ENCODE measurements at places on chromosomes 4 and X.
A peak's percentile ranks its signal among the peaks of the same experiment; 100 is the strongest.

DNA sequence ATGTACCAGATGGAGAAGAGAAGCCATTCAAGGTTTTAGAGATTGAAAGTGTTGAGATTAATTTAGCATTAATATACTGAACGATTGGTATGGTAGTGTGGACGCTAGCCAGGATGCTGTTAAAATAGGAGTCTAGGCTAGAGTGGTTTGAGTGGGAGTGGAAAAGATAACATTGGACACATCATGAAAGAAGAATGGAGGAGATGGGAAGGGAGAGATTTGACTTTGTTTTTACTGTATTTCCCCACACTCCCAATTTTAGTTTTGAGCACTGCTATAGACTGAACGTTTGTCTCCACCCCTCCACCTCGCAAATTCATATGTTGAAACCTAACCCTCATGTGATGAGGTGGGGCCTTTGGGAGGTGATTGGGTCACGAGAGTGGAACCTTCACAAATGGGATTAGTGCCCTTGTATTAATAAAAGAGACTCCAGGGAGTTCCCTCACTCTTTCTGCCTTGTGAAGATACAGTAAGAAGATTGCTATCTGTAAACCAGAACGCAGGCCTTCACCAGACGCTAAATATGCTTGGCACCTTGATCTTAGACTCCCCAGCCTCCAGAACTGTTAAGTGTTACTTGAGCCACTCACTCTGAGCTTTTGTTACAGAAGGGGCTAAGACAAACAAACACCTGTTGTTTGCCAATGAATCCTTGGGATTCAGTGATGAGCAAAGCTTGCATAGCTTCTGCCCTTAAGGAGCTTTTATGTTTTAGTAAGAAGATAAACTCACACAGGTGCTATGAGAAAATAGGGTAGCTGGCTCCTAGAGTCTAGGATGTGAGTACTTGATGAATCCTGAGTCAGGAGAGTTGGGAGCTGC is 25.8 kb downstream of the USP9X start:
- no peak for DNase-seq

DNA sequence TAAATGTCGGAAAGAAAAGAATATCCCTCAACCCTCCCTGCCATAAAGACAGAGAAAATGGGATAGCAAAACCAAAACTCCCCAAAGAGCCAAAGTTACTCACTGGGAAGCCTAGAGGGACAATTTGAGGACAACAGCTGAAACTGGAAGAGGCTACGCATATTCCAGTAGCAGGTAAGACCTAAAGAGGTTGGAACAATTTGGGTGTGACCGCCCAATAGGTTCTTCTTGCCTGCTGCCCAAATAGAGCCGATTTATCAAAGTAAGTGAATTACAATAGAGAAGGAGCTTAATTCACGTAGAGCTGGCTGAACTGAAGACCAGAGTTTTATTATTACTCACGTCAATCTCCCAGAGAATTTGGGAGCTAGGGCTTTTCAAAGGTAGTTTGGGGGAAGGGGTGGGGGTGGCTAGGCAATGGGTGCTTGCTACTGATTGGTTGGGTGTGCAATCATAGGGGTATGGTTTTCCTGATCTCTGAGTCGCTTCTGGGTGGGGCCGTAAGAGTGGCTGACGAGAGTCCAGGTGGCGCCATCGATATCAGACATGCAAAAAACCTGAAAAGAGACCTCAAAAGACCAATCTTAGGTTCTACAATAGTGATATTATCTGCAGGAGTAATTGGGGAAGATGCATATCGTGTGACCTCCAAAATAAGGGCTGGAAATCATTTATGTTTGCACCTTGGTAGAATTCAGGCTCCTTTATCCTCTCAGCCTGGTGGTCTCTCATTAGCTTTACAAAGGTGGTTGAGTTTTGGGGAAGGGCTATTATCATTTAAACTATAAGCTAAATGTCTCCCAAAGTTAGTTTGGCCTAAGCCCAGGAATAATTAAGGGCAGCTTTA is 39.0 kb upstream of the SLC7A3 start:
- DNase-seq, result no peak

DNA sequence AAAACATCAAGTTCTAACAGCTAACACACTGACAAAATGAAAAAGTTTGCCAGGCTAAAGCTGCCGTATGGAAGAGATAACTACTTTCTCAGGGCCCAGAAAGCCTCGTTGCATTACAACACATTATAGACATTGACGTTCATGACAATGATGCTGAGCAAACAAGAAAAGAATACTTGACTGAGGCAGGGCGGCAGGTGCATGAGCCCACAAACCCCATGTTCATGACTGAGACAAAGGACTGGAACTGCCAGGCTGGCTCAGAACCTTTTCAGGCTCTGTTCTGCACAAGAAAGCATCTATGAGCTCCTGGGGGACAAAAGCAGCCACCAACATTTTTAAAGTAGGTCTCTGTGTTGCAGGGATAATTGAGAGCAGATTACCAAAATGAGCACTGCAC is 13.6 kb downstream of the TLR6 start:
- DNase-seq, result no peak

DNA sequence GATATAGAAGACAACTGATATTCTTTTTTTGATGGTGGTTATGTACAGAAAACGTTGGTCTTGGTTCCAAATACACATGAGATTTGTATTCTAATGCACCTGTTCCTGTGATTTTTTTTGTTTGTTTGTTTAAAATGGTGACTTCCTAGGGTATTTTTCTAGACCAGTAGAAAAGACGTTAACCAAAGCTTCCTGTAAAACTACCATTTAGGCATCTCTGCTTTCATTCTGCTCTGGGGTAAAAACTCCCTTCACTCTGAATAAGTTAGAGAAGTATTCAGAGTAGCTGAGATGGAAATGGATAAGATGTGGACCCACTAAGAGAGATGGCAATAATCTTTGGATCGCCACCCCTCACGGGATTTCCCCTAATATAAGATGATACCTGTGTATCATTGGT is 343.2 kb upstream of the KLF3 start:
- no peak for DNase-seq

GRCh38 chrX:123773258-123773988 is 40.6 kb upstream of the THOC2 start:
- DNase-seq, result no peak

- no peak for DNase-seq
Measured at GRCh38 chr4:104064646-104065577, 345.1 kb upstream of the TACR3 start.

GRCh38 chr4:48175328-48175727 is 41.3 kb upstream of the TXK start:
- DNase-seq, result no peak

- no peak for DNase-seq
Measured at GRCh38 chr4:174265916-174266315, 17.6 kb downstream of the FBXO8 start.

GRCh38 chr4:107349732-107350131 is 313.6 kb upstream of the DKK2 start:
- DNase-seq, result no peak

DNA sequence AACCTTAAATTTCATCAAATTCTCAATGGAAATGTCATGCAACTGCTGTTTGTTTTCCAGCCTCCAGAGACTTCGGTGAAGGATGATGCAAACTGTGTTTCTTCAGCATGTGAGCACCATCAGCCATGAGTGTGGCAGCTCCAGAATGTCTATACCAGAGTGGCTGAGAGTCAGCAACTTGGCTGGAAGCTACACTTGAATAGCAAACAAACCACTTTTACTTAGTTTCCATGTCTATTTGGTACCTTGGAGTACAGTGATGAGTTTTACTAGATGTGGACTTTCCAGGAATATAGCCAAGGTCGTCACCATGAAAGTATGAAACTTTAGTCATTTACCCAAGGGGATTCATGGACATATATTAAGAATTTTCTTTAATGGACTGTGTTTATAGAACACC is 4.3 kb upstream of the IL21 start:
- no peak for DNase-seq

DNA sequence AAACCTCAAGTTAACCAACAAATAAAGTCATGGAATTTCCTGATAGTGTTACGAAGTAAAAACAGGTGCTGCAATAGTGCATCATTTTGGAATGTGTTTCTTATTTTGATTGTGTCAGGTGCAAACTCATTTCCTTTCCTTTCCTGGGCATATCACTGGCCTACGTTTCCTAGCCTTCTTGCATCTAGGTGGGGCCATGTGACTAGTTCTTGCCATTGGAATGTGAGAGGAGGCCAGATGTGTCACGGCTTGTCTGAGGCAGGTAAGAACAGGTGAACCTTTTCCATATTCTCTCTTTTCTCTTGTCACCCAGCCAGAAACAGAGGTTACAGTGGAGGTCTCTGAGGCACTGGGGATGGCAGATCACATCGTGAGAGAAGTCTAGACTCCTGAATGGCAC is 868.0 kb downstream of the RPA4 start:
- no peak for DNase-seq

GRCh38 chrX:24173115-24173847 is 23.8 kb downstream of the ZFX start:
- DNase-seq, result no peak

- no peak for DNase-seq
Measured at GRCh38 chrX:136589966-136590365, 58.0 kb downstream of the VGLL1 start.

- DNase-seq, result no peak
Measured at GRCh38 chr4:98605216-98605615, 53.2 kb downstream of the TSPAN5 start.

GRCh38 chrX:44842550-44843317 is 1.1 kb upstream of the DUSP21 start:
- DNase-seq, result no peak

DNA sequence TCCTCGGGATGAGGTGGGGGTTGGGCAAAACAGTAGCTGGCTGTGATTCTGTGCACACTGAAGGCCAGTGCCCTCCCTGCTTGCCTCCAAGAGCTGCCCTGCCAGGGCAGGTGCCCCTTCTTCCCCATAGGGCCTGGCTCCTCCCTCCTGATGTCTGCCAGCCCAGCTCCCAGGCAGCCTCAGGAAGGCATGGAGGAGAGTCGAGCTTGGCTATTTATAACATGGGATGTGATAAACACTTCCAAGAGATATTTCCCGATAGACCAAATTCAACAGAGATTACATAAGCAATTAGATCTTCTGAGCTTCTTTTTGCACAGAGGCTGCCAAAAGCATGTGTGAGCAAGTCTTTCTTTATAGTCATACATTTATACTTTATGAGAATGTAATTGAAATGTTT is 45.3 kb upstream of the PJA1 start:
- no peak for DNase-seq

GRCh38 chr4:107278791-107279483 is 242.8 kb upstream of the DKK2 start:
- no peak for DNase-seq

DNA sequence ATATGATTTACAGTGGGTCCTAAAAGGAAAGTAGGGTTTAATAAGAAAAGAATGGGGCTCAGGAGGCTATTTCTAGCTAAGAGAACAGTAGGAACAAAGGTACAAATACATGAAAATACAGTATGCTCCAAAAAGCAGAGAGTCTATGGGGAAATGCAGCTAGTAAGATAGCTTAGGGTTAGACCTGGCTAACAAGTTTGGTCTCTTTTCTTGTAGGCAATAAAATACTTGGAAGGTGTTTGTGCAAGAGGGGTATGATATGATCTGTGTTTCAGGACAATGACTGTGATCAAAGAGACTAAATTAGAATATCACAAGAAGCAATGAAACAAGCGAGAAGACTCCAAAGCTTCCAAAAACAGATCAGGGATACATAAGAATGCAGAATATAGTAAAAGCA is 33.5 kb upstream of the SH3KBP1 start:
- DNase-seq, result no peak

DNA sequence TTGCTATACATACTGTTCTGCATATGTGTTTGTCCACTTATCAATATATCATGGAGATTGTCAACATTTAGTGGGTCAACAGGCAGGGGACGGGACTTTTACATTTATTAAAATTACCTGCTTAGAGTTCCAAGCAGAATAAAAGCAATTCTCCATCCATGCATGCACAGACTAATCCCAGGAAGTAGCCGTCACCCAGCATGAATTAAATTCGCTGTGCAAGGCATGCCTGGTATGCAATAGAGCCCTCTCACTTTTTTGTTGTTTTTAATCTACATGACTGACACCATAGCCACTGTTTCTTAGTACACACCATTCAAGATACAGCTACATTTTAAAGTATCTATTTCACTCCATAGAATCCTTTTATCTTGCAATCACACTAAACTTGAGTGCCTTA is 108.9 kb downstream of the USP46 start:
- no peak for DNase-seq

DNA sequence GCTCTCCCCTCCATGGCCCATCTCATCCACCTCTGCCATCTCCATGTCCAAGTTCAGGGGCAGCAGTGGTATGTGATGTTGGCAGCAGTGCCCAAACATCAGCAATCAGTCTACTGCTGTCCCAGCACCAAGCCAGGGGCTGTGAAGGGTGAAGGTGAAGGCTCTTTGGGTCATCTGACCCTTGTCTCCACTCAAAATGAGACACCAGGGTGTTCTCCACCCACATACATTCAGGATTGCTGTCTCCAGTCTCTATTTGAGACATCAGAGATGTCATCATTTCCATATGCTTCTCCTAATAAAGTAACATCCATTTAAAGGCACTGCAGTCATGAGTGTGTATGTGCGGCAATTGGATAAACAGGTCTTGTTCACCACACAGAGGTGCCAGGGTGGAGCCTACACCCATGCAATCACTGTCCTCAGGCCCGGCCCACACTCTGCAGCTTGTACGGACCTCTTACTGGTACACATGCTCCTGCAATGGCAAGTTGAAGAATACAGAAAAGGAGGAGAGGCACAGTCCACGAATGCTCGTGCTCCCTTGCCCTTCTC is 22.2 kb downstream of the MAML3 start:
- DNase-seq, result no peak

- no peak for DNase-seq
Measured at GRCh38 chrX:111914398-111915090, 38.6 kb downstream of the TRPC5OS start.

DNA sequence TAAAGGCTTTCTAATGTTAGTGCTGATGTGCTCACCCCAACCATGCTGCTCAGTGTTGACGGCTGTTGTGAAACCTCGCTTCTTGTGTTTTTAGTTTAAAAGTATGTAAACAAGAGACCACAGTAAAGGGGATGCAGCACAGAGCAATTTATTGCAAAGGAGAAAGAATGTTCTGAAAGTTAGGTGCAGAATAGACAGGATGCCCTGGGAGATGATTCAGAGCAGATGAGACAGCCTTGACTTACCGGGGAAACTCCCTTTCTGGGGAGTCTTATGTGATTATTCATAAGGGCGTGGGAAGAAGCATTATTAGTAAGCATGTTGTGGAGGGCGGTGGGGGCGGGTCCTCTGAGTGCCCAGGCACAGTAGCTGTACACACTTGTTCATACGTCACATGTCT is 47.7 kb downstream of the EVC start:
- DNase-seq, result peak; percentile 46

DNA sequence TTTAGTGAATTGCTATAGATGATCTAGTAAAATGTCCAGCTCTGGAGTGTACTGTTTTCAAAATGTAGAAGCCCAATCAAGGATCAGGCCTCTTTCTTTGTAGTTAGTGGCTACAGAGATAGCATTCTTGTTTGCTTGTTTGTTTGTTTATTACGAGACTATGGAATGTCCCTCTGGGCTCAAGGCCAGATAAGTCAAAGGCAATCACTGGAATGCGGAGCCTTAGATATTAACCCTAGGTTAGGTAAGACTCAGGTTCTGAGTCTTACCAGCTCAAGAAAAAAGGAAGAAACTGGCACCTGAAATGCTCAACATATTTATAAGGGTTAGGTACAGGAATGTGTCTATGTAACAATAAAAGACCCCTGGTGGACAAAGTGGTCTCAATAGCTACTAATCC is 261.5 kb downstream of the SLC7A11 start:
- DNase-seq, result no peak

GRCh38 chr4:166531703-166532102 is 658.7 kb downstream of the TLL1 start:
- no peak for DNase-seq

- no peak for DNase-seq
Measured at GRCh38 chr4:144647095-144647561, 1.2 kb downstream of the HHIP start.
